ENCODE measurements at places on chromosomes 7 and 10.

DNA sequence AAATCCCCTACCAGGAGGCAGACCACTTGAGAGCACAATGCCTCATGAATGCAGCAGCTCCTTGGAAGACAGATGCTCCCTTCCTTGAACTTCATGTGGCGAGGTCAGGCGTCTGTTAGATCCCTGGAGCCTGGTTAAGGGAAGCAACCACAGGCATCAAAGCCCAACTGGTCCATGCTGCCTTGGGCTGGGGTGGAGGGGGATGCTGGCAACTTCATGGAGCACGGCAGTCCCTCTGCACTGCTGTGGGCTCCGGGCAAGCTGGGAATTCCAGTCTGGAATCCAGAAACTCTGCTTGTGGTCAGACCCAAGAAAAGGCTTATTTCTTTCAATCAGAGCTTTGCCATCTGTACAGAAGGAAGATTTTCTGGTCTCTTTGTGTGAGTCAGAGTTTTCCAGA is 130.4 kb downstream of the PFKFB3 start:
- no peak for DNase-seq

- no peak for DNase-seq
These were observed 261.9 kb downstream of the ARL4A start for GRCh38 chr7:12949060-12949931.

DNA sequence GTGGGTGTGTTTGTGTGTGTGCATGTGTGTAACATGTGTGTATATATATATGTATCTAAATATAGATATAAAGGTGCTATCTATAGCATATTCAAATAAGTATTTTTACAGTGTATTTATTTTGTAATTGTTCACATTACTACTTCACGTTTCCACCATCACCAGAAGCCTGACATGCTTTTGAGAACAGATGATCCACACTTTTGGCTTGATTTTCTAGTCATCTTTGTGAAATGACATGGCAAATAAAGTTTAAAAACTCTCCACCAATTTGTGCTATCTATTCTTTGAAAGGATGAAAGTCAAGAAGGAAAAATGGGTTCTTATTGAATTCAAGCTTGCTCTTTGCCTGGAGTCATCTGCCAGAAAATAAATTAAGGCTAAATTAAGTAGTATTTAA is 294.0 kb upstream of the AKR1E2 start:
- no peak for DNase-seq

- no peak for DNase-seq
These were observed 38.5 kb downstream of the KCTD7 start for GRCh38 chr7:66667023-66667728.

DNA sequence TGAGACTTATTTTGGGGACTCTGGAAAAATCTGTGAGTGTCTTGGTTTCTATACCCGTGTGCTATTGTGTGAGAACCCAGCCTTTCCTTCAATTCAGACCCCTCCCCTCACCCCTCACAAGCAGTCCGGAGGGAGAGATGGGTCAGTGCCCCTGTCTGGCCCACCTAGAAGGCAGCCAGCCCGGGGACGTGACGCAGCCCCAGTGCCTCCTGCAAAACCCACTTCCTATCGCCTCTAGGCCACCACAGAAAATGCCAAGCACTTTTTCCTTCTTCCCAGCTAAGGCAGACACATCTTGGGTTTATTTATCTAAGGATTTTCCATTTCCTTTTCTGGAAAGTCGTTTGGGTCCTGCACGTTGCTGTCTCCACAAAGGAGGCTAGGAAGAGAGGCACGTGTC is 11.6 kb upstream of the AQP1 start:
- DNase-seq = no peak

GRCh38 chr10:31524460-31524859 is 205.4 kb downstream of the ZEB1 start:
- DNase-seq = no peak

GRCh38 chr7:124263232-124263827 is 230.5 kb upstream of the TMEM229A start:
- DNase-seq = no peak

GRCh38 chr7:137753948-137754851 is 92.6 kb downstream of the DGKI start:
- no peak for DNase-seq

DNA sequence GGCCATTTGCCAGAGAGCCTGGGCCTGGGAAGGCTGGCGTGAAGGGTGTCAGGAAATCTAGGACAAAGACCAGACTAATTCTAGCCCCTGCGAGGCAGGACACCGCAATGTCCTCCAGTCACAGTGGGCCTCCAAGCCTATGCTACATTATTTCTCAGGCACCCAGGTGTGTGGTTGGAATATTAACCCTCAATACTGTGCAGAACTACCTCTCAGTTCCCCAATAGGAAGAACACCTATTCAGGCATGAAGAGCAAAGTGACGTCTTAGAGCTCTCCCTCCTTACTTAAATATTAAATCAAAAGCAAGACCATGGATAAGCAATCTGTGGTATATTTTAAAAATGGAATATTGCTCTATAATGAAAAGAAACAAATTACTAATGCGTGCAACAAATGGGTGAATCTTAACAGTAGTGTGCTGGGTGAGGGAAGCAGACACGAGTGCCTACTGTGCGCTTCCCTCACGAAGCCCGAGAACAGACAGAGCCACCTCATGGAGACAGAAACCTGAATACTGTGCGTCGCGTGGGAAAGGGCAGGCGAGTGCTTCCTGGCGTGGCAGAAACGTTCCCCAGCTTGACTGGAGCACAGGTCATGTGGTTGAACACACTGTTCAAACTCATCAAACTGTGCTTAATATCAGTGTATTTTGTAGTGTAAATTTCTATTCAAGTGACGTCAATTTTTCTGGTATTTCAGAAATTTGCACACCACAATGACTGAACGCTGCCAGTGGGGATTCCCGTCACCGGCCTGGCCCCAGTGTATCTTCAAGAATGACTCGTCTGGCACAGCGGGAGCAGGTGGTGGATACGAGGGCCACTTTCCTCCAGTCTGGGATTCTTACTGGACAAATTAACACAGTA is 15.5 kb upstream of the PTPRN2 start:
- DNase-seq = no peak

- no peak for DNase-seq
These were observed 211.1 kb upstream of the GALNT17 start for GRCh38 chr7:70920876-70921275.

DNA sequence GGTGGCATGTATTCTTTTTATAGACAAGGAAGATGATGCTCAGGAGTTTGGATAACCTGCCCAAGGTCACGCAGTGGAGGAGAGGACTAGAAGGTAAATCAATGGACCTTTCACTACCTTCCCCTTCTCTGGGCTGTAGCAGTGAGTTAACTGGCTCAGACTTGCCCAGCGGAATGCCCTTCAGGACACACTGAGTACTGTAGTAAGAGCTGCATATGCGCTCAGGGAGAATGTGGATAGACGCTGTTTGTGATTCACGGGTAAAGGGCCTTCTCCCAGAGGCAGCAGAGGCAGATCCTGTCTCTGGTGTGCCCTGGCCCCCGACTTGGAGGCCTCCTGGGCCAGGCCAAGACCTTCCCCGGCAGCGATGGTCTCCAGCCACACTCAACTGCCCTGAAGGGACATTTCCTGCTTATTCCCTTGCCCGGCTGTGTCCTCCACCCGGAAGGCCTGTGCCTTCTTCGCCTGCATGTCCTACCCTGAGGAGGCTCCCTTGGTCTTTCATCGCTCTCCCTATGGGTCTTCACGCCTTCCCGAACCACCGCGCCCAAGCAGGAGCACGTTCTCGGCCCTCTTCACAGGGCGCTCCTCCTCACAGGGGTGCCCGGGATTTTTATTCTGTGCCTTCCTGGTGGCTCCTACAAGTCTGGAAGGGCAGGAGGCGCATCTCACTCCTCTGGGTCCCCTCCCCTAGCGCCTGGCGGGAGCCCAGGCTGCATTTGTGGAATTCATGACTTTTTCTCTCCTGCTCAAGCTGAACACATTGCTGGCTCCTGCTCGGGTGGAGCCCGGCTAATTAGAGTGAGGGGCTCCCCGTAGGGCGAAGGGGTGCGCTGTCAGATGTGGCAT is 1.8 kb upstream of the IKZF1 start:
- DNase-seq = no peak

- DNase-seq = no peak
These were observed 861 bp upstream of the TSPAN14 start for GRCh38 chr10:80453056-80453841.

- DNase-seq = no peak
These were observed 32.0 kb downstream of the TBATA start for GRCh38 chr10:70753026-70753663.

Data from CD4-positive, alpha-beta T cell treated with Interleukin-15 for 4 hours (primary cell).